AG10803 (cell line): ENCODE measurements at places on chromosomes 2 and 18.

GRCh38 chr2:36734304-36734703, 37.8 kb downstream of the VIT start:
- no peak for DNase-seq

DNA sequence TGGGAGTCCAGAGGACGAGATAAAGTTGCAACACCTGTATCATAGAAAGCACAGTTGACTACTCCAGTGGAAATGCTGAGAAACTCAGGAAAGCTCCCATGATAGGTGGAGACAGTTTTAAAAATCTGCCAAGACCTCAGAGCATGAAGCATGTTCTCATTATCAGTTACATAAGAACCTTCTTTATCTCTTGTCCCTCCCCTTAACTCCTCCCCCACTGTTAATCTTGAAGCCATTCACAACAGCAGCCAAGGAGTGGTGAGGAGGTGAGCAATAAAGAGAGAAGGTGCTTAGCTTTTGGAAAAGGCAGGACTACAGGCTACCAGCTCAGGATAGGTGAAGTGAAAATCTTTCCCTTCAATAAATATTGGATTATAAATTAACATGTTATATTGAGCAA, 657.9 kb downstream of the NYAP2 start:
- no peak for DNase-seq

DNA sequence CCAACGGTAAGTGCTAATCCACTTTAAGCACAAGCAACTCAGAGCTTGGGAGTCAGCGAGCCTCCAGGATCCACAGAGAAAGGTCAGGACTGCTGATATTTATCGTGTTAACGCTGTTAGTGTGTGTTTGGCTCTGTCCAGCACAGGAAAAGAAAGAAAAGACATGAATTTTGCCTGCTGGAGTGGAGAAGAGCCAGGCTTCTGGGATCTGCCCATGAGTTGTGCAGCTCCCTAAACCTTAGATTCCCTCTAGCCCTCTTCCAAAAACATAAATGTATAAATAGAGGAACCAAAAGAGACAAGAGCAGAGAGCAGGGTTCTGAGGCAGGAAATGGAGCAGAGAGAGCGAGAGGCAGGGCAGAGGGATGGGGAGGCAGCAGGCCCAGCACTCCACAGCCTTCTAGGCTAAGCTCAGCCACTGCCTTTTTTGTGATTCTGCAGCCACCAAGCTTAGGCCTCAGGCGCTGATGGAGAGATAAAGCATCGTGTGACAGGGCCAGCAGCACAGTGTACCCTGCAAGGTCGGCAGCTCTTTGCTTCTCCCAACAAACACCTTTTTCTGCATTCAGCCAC, 14.5 kb upstream of the MAT2A start:
- no peak for DNase-seq

- no peak for DNase-seq
Measured at GRCh38 chr2:43743706-43744105, 30.1 kb upstream of the DYNC2LI1 start.

GRCh38 chr2:239583171-239583878, 182.5 kb upstream of the HDAC4 start:
- DNase-seq, result no peak

DNA sequence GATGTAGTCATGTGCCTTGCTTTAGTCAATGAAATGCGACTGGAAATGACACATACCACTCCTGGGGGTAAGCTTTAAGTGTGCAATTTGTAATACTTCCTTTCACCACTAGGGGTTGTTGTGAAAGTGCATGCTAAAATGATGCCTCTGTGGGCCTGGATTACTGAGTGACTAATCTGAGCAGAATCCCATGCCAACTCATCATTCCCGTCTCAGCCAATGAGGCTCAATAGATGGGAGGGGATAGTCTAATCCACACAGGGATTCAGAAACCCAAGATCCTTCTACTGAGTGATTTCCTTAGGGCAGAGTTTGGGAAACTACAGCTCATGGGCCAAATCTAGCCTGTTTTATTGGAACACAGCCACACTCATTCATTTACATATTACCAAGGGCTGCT, 54.0 kb downstream of the HRH4 start:
- DNase-seq, result peak; percentile 21

GRCh38 chr2:8923183-8923582, 80.3 kb downstream of the MBOAT2 start:
- no peak for DNase-seq

GRCh38 chr2:205731583-205731981, 49.3 kb downstream of the NRP2 start:
- peak; percentile 96 for DNase-seq

DNA sequence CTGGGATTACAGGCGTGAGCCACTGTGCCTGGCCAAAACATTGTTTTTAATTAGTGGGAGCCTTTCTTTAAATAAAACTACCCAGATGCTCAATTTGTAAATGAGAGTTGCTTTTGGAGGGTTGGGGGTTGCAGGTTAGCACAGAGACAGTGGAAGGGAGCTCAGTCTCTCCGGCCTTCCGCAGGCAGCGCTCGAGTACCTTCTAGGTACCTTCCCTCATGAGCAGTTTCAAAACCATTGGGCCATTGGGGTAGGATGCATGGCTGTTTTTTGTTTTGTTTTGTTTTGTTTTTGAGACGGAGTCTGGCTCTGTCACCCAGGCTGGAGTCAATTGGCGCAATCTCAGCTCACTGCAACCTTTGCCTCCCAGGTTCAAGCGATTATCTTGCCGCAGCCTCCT, 19.0 kb downstream of the SLC66A3 start:
- DNase-seq, result no peak

- DNase-seq, result no peak
Measured at GRCh38 chr2:177291701-177292100, 27.2 kb upstream of the NFE2L2 start.

- DNase-seq, result peak; percentile 41
Measured at GRCh38 chr2:20650393-20650876, 463 bp downstream of the HS1BP3 start.

GRCh38 chr2:191150600-191151330, at the start of gene STAT4:
Gene STAT4 (minus strand): TSS chr2:191150994. CDS start chr2:191148203, 2,791 bp downstream.
- no peak for DNase-seq

DNA sequence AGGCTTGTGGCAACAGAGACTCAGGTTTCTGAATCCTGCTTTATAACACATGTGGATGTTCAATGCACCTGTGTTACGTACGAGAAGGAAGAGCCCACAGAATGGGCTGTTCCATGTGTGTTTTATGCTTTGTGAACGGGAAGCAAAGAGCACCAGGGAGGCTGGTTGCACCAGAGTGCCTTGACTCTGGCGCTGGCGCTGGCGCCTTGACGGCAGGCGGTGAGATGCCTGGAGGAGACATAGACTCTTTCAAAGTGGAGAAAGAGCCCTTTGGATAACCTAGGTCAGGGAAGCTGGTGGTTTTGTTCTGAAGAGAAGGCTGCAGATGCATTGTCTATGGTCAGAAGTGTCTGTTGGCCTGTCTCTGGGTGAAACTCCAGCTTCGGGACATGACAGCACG, 80.2 kb upstream of the APCDD1 start:
- DNase-seq, result no peak

- peak; percentile 51 for DNase-seq
Measured at GRCh38 chr2:30433541-30434299, 13.3 kb upstream of the LCLAT1 start.
